ENCODE measurements at places on chromosomes 7 and 10.

- no peak for DNase-seq
These were observed 92.4 kb upstream of the TMEM72 start for GRCh38 chr10:44818701-44819127.

- DNase-seq = no peak
These were observed 132.1 kb downstream of the MACC1 start for GRCh38 chr7:20085086-20085485.

DNA sequence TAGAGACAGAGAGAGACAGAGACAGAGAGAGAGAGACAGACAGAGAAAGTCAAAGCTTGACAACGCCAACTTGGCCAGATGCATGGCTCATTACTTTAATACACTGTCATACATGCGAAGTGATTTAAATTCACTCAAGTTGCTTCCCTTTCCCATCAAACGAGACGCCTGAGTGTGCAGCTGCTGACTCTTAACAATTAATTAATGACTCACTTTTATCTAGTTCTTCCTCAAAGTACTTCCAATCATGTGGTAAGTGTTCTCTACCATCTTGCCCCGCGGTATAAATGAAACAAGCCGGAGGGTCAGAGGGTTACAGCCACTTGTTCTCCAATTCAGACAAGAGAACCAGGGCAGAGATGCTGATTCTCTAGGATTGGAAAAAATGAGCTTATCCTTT lies 90.8 kb downstream of the SFMBT2 start:
- DNase-seq = no peak

GRCh38 chr7:71705217-71705616 lies 573.3 kb downstream of the GALNT17 start:
- DNase-seq = no peak

GRCh38 chr7:92815412-92815811 lies 21.0 kb downstream of the CDK6 start:
- DNase-seq = no peak

GRCh38 chr10:71999360-72000072 lies 35.3 kb downstream of the CHST3 start:
- peak; percentile 96 for DNase-seq

DNA sequence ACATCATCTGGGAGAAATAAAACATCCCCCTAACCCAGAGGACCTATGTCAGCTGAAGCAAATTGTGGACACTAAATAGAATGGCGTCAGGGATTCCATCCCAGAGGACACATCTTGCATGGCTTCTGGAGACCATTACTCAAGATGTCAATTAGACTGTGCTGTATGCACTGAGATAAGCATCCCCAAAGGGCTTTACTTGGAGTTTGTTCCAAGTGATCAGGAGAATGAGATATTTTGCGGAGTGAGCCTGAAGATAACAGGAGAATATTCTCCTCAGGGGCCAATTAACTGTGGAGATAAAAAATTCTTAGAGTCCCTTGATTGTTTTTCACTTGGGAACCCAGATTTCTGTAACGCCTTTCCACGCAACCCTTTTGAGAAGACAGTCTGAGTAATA lies 4.5 kb upstream of the OR2AE1 start:
- DNase-seq = no peak

- DNase-seq = no peak
These were observed 147.9 kb downstream of the DNAH11 start for GRCh38 chr7:21690705-21691104.

DNA sequence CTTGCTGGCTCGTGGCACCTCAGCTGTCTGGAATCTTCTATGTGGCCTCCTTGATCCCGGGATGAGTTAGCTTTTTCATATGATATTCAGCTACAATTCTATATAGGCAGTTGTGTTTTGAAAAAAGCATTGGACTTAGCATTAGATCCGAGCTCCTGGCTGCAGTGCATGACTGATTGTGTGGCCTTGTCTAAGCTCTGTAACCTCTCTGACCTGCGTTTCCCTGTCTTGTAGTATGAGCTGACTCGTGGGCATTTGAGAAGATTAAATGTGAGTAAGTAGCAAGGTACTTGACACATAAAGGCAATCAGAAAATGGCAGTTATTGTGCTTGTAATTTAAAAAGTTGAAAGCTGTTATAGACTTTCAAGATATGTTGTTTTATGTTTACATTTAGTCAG lies 85.9 kb downstream of the CCNY start:
- DNase-seq = no peak

DNA sequence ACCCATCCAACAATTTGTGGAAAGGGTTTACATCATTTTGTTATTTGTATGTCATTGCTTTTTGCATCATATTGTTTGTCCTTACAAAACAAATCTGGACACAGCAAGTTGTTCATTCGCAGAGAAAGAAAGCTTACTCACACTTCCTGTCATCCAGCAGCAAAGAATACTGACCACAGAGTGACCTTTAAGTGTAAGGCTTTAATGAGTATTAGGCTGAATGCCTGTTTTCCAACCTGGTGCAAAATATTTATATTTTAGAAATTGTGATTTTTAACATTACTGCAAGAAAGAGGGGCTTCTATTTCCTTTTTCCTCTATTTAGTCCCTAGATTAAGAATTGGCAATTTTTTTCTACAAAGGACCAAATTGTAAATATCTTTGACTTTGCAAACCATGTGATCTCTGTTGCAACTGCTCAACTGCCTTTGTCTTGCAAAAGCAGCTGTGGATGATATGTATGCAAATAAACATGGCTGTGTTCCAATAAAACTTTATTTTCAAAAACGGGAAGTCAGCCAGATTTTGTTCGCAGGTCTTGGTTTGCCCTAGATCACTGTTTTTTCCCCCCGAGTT lies 27.8 kb upstream of the ITGB1 start:
- DNase-seq = no peak

DNA sequence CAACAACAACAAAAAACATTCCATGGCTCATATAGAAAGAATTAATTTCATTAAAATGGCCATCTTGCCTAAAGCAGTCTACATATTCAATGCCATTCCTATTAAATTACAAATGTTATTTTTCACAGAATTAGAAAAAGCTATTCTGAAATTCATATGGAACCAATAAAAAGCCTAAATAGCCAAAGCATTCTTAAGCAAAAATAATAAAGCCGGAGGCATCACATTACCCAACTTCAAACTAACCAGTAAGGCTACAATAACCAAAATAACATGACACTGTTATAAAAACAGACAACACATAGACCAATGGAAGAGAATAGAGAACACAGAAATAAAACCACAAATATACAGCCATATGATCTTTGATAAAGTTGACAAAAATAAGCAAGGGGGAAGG lies 330.4 kb downstream of the KIF20B start:
- no peak for DNase-seq
